ENCODE measurements at places on chromosomes 4 and X.

DNA sequence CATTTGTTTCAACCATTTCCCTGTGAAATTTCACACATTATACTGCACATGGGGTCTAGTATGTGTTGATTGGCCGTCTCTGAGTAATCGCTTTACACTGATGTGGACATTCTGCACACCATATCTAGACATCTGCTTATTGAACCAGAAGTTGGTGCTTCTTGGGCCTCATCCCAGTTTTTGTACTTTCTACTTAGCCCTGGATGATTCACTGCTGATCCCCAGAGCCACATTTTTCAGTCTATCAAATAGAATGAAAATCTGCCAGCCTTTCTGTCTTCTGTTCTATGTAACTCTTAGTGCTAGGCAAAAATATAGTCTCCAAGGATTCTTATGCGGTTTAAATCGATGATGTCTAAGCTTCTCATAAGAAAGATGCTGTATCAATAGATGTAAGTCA is 40.5 kb upstream of the RELL1 start:
- no peak for DNase-seq

DNA sequence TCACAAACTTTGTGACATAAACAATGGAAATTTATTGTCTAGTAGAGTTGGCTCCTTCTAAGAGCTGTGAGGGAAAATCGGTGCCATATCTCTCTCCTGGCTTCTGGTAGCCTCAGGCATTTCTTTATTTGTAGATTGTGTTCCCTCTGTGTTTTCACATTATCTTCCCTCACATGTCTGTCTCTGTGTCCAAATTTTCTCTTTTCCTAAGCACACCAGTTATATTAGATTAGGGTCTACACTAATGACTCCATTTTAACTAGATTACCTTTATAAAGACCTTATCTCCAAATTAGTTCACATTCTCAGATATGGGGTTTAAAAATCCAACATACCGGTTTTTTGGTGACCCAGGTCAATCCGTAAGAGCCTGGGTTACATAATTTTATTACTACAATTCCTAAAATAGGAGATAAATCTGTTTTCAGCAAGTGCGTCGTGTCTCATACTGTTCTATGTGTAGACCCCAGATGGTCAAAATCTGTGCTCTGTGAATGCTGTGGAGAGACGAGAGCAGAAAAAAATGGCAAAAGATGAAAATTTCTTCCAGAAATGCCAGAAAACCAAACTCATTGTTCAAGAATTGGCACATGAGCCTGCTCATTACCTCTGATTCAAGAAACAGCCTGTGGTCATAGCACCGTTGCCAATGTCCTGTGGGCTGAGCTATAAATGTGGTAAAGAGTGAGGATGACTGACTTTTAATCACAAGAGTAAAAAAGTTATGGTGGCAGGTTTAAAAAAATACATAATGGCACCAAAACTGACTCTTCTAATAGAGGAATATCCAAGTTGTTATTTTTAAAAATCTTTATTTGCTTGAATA is 574.7 kb downstream of the PCDH7 start:
- no peak for DNase-seq

GRCh38 chr4:173051716-173052115 is 116.9 kb upstream of the GALNT7 start:
- no peak for DNase-seq

DNA sequence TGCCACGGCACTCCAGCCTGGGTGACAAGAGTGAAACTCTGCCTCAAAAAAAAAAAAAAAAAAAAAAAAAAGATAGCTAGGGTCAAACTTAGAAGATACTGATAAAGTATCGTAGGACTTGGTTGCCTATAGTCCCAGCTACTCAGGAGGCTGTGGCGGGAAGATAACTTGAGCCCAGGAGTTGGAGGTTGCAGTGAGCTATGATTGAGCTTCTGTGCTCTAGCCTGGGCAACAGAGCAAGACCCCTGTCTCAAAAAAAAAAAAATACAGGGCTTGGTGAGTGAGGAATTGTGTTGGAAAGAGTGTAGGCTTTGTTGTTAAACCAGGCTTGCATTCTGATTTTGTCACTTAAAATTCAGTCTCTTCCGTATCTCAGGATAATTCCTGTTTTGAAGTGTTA is 6.2 kb downstream of the TAF1 start:
- DNase-seq = no peak

- no peak for DNase-seq
Measured at GRCh38 chrX:18272222-18272621, 51.5 kb upstream of the BEND2 start.

DNA sequence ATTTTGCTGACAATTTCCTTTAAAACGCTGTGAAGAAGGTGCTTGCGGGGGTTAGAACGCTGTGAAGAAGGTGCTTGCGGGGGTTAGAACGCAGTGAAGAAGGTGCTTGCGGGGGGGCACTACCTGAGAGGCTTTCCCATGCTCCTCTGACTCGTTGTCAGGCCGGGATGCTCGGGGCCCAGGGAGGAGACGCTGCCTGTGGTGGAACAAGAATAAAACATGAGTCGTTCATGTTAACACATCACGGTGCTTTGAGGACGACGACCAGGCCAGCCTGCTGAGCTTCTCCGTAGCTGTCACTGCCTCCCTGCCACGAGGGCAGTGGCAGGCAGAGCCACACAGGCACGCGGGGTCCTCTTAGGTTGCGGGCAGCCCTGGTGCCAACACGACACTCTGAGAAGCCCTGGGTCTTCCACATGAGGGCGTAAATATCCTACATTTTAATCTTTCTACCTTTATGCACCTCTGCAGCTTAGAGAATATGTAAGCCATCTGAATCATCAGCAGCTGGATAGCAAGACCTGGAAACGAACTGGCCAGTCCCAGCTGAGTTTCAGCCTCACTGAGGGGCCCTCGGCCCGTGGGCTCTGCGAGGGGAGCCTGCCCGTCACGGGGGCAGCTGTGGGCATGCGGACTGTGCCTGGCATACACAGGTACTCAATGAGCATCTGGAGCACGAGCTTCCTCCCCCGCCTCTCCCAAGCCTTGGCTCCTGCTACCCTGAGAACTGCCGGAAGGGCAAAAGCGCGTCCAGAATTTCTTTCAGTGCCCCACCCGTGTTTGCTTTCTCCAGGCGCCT is 47.0 kb downstream of the FGFRL1 start:
- DNase-seq = no peak

DNA sequence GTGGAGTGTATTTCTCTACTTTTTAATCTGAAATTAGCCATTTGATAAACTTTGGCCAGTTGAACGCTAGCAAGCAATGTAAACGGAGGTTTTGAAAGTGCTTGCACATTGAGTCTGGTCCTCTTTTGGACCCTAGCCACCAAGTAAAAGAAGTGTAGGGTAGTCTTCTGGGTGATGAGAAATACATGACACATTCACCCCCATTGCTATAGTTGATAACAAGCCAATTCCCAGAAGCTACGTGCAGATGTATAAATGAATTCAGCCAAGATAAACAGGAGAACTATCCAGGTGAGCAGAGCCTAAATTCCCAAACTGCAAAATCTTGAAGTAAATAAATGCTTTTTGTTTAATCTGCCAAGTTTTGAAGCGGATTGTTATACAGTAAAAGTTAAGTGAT is 965.4 kb upstream of the GRIA3 start:
- no peak for DNase-seq

GRCh38 chr4:12036450-12036849 is 607.8 kb upstream of the HS3ST1 start:
- DNase-seq = no peak

- DNase-seq = no peak
Measured at GRCh38 chr4:18366892-18367291, 345.3 kb upstream of the LCORL start.

GRCh38 chrX:136211766-136212556 is 39.2 kb downstream of the MAP7D3 start:
- DNase-seq = no peak

- DNase-seq = no peak
Measured at GRCh38 chr4:161926033-161926828, 237.6 kb downstream of the FSTL5 start.

- no peak for DNase-seq
Measured at GRCh38 chr4:124105212-124105611, 607.3 kb downstream of the ANKRD50 start.

GRCh38 chrX:94400488-94400887 is 726.5 kb downstream of the FAM133A start:
- DNase-seq = no peak

- DNase-seq = no peak
Measured at GRCh38 chr4:112516066-112516470, at the start of gene NEUROG2. TSS of gene NEUROG2 (minus strand) at chr4:112516180. CDS start at chr4:112515475, 705 bp downstream.

GRCh38 chr4:146235654-146236177 is 21.4 kb downstream of the REELD1 start:
- DNase-seq = no peak

- DNase-seq = no peak
Measured at GRCh38 chr4:83606898-83607297, 71.0 kb downstream of the GPAT3 start.

DNA sequence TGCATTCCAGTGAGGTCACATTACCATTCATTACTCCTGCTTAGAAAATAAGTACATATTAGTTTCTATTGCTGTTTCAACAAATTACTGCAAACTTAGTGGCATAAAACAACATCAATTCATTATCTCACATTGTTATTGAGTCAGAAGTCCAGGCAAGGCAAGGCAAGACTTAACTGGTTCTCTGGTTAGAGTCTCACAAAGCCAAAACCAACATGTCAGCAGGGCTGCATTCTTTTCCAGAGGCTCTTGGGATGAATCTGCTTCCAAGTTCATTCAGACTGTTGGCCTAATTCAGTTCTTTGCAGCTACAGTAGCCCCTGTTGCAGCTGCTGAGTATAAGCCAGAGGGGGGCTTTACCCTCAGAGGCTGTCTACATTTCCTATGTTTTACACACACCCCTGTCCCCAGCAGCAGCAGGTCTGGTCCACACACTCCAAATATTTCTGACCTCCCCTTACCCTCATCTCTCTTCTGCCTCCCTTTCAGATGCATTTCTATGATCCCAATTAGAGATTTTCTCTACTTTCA is 892.1 kb upstream of the EPHA5 start:
- no peak for DNase-seq

DNA sequence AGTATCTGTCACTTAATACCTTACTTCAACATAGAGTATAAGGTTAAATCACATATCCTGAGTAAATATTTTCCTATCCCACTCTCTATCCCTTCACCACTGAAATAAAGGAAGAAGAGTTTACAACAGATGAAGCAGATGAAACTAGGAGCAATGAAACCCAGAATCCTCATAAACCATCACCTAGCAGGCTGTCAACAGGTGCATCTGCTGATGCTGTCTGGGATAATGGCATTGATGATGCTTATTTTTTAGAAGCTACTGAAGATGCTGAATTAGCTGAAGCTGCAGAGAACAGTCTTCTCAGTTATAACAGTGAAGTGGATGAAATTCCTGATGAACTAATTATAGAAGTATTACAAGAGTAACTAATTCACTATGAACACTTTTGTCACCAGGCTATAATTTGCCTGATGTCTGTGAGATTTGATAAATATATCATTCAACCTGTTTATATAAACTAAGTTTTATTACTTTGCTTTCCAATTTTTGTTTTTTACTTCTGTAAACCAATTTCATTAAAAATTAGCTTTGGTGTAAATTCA is 39.4 kb downstream of the CENPU start:
- no peak for DNase-seq

DNA sequence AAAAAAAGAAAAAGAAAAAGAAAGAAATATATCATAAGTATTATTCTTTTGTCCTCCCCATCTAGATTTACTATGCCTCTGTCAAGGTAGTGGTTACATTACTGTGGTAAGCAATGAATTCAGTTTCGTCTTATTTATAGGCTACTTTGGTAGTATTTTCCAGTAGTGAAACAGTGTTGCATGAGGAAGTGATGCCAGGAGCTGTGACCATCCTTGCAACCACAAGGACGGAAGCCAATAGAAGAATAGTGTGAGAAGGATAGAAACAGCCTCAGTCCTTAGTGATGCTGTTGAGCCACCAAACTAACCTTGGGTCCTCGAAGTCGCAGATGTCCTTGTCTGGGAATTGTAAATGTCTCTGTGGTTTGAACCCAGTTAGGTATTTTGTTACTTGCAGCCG is 328.5 kb downstream of the PPP3CA start:
- no peak for DNase-seq

DNA sequence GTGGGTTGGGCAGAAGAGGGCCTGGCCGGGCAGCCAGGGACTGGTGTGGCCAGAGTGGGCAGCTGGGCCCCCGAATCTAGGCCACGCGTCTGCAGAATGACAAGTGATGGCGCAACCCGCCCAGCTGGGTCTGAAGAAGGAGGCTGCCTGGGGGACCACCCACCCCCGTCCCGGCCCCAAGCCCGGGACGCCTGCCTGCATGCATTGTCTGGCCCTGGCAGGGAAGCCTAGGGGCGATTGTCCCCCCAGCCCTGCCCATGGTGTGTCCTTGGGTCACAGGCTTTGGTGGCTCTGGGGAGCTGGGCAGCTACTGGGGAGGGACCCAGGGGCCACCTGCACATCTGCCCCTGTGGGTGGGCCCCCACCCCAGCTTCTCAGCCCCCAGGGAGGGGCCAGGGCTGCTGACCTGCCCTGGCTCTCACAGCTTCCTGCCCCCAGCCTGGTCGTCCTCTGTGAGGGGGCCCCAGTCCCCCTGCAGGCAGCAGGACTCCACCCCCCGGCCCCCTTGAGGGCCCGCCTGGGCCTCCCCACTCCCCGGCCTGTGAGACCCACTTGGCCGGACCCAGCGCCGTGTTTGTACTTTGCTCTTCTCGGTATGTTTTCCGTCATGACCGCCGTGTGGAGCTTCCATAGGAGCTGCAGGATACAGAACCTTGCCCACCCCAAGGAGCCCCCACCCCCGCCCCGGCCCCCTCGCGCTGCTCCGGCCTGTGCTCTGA is 4.9 kb downstream of the FGFR3 start:
- DNase-seq = no peak

GRCh38 chr4:125283707-125284279 is 31.0 kb upstream of the FAT4 start:
- DNase-seq = no peak

GRCh38 chrX:41033299-41033698 is 51.9 kb upstream of the USP9X start:
- no peak for DNase-seq

DNA sequence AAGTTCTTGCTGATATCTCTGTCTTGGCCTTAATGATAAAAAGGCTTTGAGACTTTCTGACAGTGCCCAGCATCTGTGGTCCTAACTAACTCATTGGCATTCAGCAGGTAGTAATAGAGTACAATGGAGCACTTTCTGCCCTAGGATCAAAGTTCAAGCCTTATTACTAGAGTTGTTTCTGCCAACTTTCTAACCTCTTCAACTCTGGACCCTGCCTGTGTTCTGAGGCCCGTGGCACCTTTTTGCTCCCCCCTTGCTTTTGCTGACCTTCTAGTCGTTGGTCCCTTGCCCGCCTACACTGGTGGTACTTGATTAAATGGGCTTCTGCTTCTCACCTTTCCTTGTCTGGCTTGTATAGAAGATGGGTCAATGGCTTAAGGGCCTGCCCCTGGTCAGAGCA is 126.3 kb downstream of the PPARGC1A start:
- no peak for DNase-seq

GRCh38 chrX:40207626-40208025 is 109.9 kb upstream of the BCOR start:
- DNase-seq = no peak

DNA sequence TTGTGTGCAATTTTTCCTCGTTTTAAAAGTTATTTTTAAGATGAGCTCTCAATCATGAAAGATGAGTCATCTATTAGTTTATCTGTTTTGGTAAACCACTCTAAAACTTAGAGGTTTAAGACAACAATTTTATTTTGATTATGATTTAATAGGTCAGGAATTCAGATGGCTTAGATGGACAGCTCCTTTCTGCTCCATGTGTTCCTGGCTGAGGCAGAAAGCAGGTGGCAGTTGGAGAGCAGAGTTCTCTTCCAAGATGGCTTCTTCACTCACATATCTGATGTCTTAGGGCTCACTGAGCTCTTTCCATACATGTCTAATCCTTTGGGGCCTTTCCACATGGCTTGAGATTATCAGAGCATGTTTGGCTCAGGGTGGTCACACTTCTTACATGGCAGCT is 48.3 kb upstream of the GRPR start:
- DNase-seq = no peak

Measured in stimulated activated CD8-positive, alpha-beta memory T cell treated with anti-CD3 and anti-CD28 coated beads, Interleukin-7, amount 100 ng/mL, for 24 hours (primary cell).